Bronchial smooth muscle cell (primary cell): ENCODE measurements at places on chromosomes 3 and 15. TPM values are rescaled to one million over a fixed set of nuclear protein-coding genes. Genes with fewer than 3 reads are reported as not detected.

Gene IDH2
- total RNA-seq = 24.0 and 37.2 TPM in 2 replicates

Gene GPR171
- not detected in 2 replicates for total RNA-seq

Gene RARRES1
- total RNA-seq = 53.5 and 174 TPM in 2 replicates

Gene CCNB2
- 4.6 and 8.5 TPM in 2 replicates for total RNA-seq

Gene SNX22
- 0.26 and 0.32 TPM in 2 replicates for total RNA-seq

Gene TGFBR2
- total RNA-seq = 75.4 and 110 TPM in 2 replicates

Gene SNURF
- 87.3 and 257 TPM in 2 replicates for total RNA-seq

Gene AADACL2
- total RNA-seq = not detected in 2 replicates

Gene TRAIP
- 0.77 and 2.4 TPM in 2 replicates for total RNA-seq

Gene PPP4R2
- total RNA-seq = 44.6 and 46.8 TPM in 2 replicates

Gene NRG4
- total RNA-seq = not detected in 2 replicates

Gene TMC3
- total RNA-seq = under 0.01 TPM in 1 of 2 replicates, not detected in the other

Gene STRIT1
- total RNA-seq = not detected in 2 replicates

Gene CLDN16
- not detected in 2 replicates for total RNA-seq

Gene CYP1A1
- 0.09 and 0.32 TPM in 2 replicates for total RNA-seq

Gene GOLGA6A
- total RNA-seq = under 0.01 TPM in 2 replicates

Gene UBA5
- 31.3 and 35.5 TPM in 2 replicates for total RNA-seq

Gene PTH1R
- 0.16 and 0.77 TPM in 2 replicates for total RNA-seq

Gene TF
- total RNA-seq = 0.32 and 1.6 TPM in 2 replicates

Gene AMIGO3
- total RNA-seq = under 0.01 and 0.34 TPM in 2 replicates

Gene FGD5
- total RNA-seq = 0.16 TPM in 1 of 2 replicates, not detected in the other

Gene SETMAR
- total RNA-seq = 11.0 and 11.2 TPM in 2 replicates
